ENCODE measurements at places on chromosomes 4 and X.

DNA sequence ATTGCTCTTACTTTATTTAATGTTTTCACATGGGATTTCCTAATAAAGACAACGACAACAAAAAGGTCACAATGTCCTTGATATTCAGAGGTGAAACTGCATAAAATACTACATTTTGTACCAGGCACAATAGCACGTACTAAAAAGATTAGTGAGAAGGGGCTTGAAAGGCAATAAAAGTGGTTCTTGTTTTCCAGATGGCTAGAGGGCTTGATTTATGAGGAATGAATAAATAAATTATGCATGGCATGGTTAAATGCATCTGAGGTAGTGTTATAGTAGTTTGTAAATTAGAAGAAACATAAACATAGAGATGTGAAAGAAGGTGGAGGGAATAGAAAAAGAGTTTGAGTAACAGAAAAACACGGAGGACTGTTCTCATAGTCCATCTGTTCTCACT is 123.4 kb downstream of the CLCN5 start:
- DNase-seq, result no peak

GRCh38 chrX:91137883-91138282 is 296.8 kb upstream of the PABPC5 start:
- DNase-seq, result no peak

DNA sequence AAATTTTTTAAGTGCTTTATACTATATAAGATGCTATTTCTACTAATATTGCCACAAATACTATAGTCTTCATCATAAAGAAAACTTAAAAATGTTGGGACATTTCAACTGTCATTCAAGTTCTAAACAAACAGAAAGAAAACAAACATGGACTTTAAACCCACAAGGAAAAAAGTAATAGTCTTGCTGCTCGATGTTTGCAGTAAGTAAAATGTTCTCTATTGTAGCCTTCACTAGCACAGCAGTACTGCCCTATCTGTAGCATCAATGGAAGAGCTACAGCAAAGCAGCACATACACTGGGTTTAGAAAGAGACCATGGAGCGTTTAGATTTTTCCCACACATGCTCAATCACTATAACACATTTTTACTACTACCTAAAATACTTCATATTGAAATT is 146.8 kb downstream of the KLHL13 start:
- DNase-seq, result no peak

DNA sequence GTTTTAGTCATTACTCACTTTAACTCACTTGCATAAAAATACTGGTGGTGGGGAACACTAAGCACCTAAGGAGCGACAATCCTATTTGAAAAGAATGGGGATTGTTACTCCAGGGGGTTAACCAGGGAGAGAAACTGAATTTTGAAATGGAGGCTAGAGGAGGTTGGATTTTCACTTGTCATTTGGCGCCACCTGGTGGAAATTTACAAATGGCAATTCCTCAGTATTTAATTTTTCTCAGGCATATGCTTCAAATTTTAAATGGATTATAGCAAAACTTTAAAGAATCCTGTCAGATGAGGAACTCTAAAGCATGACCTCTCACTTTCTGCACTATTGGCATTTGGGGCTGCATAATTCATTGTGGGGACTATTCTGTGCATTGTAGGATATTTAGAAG is 2.7 kb upstream of the GEMIN8 start:
- peak; percentile 71 for DNase-seq

DNA sequence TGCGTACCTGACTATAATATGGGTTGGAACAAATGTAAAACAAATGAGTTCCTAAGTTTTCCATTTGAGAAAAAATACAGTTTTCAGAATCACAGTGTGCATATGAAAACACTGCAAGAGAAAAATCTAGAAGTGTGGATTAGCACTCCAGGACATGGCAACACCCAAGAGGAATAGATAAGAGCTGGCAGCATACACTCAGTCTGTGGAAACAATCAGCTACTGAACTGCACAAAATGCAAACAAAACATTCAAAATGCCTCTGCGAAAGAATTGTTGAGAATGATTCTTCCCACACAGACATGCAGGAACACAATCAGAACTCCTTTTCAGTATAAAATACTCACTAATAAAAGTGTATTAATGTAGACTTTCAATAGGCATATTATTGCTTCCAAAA is 39.9 kb downstream of the ATP8A1 start:
- DNase-seq, result no peak

GRCh38 chr4:123351713-123352112 is 44.9 kb upstream of the SPRY1 start:
- no peak for DNase-seq

DNA sequence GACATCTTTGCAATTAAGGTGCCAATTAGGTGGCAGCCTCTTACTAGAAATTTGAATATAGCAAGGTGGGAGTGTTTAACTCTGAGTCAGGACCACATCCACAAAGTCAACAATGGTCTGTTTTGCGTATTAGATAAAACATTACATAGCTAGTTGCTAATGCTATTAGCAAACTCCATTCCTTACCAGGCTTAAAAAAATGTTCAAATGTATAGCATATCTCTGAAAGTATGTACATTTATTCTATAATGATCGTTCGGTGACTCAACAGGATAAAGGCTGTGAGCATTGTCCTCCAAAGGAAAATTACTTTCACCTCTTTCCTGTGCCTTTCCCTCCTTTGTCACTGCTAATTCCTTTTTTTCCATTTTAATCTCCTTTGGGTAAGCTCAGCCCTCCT is 74.5 kb downstream of the SYTL5 start:
- DNase-seq, result no peak

DNA sequence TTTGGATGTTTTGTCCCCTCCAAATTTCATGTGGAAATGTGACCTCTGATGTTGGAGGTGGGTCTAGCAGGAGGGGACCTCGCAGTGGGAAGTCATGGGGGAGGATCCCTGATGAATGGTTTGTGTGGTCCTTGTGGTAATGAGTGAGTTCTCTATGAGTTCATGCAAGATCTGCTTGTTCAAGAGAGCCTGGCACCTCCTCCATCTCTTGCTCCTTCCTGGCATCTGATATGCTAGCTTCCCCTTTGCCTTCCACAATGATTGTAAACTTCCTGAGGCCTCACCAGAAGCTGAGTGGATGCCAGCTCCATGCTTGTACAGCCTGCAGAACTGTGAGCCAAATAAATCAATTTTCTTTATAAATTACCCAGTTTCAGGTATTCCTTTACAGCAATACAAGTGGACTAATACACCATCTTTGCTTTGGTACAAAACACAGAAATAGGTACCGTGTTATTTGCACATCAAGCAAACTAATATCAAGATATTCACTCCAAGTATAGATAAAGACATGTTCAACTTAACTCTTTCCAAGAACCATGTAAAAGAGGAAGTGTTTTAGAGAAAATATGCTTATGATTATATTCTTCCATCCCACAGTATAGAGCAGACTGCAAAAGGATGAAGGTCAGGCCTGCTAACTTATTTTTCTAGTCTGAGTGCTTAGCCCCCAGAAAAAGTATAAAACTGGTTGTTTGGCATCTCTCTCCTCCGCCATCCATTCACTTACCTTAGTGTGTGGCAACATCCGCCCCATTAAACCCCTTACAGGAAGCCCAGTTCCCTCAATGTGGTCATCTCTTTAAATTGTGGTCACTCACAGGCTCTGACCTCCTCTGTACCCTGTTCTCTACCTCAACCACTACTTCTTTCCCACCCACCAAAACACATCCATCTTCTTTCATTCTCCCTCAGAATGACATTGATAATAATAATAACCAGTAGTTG is 6.7 kb downstream of the ARAP2 start:
- DNase-seq, result no peak

GRCh38 chr4:176377780-176378179 is 58.0 kb downstream of the SPCS3 start:
- DNase-seq, result peak; percentile 6

DNA sequence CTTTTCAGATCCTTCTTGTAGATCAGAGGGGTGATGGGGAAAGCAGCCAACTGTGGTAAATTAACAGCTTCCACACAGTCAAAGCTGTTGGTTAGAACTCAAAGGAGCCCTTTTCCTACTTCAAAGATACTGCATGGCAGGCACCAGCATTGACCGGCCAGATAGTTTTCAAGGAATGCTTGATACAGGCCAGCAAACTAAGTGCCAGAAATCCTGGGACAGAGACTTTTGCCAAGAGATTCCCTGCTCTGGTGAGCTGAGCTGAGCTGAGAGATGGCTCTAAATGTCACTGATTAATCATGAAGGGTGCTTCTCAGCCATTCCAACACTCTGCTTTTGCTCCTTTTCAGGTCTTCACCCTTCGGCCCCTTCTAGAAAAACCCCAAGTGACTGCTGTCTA is 131.6 kb upstream of the MED14 start:
- DNase-seq, result no peak

- no peak for DNase-seq
Observed at GRCh38 chrX:9917861-9918260, 49.3 kb upstream of the CLDN34 start.

DNA sequence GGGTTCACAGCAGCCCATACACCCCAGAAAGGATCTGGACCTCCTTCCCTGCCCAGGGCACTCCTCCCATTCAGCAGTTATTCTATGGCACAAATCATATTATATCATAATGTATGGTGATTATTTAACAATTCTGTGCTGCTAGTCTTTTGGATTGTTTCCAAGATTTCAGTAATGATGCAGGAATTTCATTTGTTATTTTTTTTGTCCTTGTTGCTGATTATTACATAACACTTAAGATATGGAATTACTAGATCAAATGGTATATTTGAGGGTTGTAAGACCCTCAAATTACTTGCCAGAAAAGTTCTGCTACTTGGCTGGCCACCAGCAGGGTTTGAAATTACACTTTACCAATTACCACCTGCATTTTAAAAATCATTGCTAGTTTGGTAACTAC is 36.4 kb downstream of the QDPR start:
- no peak for DNase-seq

DNA sequence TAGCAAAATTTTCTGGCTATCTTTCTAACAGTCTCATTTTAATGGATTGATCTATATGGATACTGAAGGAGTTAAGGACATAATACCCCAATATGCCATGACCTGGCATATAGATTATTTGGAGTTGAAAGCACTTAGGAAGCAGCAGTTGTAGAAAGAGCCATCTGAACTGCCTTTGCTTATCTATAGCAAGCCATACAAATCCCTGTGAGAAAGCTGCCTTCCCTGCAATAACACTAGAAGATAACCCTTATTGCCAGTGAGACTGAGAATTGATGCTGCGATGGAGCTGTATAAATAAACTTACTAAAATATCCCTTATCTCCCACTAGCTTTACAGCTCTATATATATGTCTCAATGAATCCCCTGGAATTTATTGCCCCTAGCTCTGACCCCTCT is 346.3 kb downstream of the TECRL start:
- DNase-seq, result no peak

GRCh38 chrX:3442691-3443090 is 96.2 kb upstream of the MXRA5 start:
- DNase-seq, result no peak

DNA sequence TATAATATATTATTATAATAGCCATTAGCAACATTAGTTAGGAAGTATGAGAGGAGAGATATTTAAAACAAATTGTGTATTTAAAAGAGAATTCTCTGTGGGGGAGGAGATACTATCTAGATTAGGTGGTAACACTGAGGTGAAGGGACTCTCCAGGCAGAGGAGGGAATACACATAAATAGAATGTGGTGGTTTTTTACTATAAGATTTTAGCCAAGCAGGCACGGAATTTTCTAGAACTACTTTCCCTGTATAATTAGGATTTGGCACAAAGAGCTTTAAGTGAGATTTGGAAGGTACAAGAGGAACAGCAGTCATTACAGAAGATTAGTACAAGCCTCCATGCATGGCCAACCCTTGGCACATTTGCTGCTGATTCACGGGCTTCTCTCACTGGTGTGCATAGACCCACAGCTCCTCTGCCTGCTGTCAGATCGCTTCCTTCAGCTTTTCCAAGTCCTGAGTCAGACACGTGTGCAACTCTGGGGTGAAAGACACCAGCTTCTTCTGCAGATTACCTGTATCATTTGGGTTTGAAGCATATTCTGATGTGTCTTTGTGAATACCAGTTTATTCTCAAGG is 685.5 kb downstream of the KCTD8 start:
- DNase-seq, result no peak

GRCh38 chr4:1480720-1481119 is 74.5 kb upstream of the NKX1-1 start:
- no peak for DNase-seq

GRCh38 chr4:117429061-117429460 is 343.7 kb upstream of the TRAM1L1 start:
- peak; percentile 1 for DNase-seq

GRCh38 chr4:181350615-181351415 is 892.4 kb upstream of the TENM3 start:
- DNase-seq, result no peak

DNA sequence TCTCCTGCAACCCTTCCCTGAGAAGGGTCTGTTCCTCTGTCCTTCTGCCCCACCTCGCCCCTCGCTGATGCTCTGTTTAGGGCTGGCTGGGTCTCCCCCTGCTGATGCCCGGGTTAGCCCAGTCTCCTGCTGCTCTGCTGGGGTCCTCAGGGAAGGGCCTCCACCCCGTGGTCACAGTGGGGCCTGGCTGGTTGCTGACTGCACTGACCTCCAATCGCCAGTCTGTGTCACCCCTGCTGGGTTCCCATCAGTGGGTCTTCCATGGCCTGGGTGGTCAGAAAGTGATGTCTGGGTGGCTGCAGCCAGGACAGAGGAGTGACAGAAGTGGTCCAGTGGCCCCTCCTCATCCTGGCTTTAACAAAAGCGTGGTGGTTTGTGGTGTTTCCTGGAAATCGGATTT is 44.7 kb downstream of the EVC start:
- DNase-seq, result no peak

GRCh38 chrX:31658360-31658759 is 586.5 kb upstream of the FTHL17 start:
- DNase-seq, result peak; percentile 2

DNA sequence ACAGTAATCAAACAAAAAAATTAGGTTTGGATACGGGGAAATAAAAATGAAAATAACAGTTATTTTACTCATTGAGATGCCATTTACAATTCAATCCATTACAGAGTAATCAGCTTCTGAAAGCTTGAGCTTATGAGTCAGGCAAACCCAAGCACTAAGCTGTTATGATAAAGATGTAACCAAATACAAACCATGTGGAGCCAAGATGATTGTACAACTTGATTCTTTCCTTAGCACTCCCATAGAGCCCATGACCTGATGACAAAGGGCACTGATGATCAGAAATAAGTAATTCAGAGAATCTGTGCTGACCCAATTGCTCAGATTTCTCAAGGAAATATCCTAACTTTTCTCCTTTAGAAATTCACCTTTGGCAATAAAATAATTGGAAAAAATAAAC is 40.5 kb upstream of the PRKG2 start:
- DNase-seq, result no peak

GRCh38 chr4:87982446-87983010 is 7.0 kb downstream of the SPP1 start:
- DNase-seq, result no peak

GRCh38 chrX:48278958-48279357 is 23.8 kb downstream of the SSX1 start:
- no peak for DNase-seq

GRCh38 chr4:53890461-53890860 is 173.9 kb downstream of the CHIC2 start:
- DNase-seq, result no peak

Measured in B cell (primary cell).